ENCODE measurements at places on chromosomes 16 and 17. TPM values are rescaled to one million over a fixed set of nuclear protein-coding genes. Genes with fewer than 3 reads are reported as not detected.
A peak's percentile ranks its signal among the peaks of the same experiment; 100 is the strongest.

GRCh38 chr17:59443106-59443505 lies 111.7 kb downstream of the YPEL2 start:
- no peak for DNase-seq

GRCh38 chr17:56431736-56432135 lies 161.8 kb upstream of the NOG start:
- no peak for DNase-seq

GRCh38 chr16:82016964-82017363 lies 5.7 kb upstream of the SDR42E1 start:
- DNase-seq, result peak; percentile 91

DNA sequence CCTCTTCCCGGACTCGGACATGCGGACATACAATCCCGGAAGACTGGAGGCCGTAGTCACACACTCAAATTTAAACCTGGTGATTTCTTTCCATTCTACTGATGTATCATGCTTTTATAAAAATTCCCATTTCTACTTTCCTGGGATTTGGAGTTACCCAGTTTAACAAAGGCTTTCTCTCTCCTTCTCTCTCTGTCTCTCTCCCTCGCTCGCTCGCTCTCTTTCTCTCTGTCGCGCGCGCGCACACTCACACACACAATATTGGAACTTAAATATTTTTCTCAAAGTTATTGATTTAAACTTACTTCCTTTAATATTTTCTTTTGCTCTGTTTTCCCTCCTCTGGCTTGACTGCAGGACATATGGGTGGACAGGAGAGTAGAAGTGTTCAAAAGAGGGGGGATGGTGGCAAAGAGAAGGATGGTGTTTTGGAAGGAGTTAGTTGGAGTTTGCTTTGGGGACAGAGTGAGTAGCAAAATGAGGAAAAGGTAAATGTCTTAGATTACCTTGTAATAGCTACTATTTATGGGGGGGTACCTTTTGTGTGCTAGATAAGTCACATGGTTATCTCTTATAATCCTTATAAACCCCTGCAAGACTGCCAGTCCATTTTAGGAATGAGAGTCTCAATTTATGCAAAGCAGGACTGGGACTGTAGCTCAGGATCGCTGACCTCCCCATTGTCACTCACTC lies 878 bp upstream of the TRIM25 start:
- peak; percentile 27 for DNase-seq

GRCh38 chr17:34075076-34075475 lies 180.0 kb upstream of the CCL2 start:
- no peak for DNase-seq

- DNase-seq, result peak; percentile 52
Measured at GRCh38 chr17:50447870-50448595, 20.6 kb downstream of the CHAD start.

DNA sequence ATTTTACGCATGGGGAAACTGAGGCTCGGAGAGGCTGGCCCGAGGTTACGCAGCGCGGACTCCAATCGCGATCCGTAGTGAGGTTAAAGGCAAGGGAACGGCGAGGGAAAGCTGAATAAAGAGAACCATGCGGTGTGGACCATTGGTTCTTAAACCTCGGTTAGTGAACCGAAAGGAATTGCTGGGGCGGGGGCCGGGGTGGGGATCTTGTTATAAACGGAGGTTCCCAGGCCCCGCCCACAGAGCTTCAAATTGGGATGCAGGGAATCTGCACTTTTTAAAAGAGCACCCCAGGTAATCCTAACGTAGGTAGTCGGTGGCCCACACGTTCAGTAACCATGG lies 524 bp downstream of the IQCK start:
- DNase-seq, result no peak

- no peak for DNase-seq
Measured at GRCh38 chr16:27129401-27129800, 62.7 kb downstream of the C16orf82 start.

- DNase-seq, result no peak
Measured at GRCh38 chr16:86700046-86700945, 121.9 kb downstream of the FOXL1 start.

Gene MC1R
- 1.6 TPM for total RNA-seq
